Dermis blood vessel endothelial cell (primary cell): ENCODE measurements at places on chromosomes 2 and 18. TPM values are rescaled to one million over a fixed set of nuclear protein-coding genes. Genes with fewer than 3 reads are reported as not detected.

GRCh38 chr2:39636306-39636705 lies 29.4 kb upstream of the TMEM178A start:
- no peak for DNase-seq

DNA sequence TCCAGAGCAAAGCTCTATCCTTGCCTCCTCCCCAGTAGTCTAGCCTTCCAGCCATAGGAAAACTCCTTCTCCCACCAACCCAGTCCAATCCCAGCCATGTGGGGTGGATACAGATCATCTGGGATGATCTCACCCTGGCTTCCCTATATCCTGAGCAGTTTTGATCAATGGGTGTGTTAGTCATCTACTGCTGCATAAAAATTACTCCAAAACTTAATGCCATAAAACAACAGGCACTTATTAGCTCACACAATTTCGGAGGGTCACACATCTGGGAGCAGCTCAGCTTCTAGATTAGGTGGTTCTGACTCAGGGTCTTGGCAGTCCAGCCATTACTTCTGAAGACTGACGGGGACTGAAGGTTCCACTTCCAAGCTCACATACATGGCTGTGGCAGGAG lies 190.4 kb downstream of the SPP2 start:
- DNase-seq, result no peak

GRCh38 chr2:175647058-175647457 lies 355.0 kb downstream of the LNPK start:
- no peak for DNase-seq

- DNase-seq, result no peak
Measured at GRCh38 chr18:39037925-39038324, 1472.3 kb upstream of the CELF4 start.

The GALR1 gene
- not detected in 2 replicates for total RNA-seq

DNA sequence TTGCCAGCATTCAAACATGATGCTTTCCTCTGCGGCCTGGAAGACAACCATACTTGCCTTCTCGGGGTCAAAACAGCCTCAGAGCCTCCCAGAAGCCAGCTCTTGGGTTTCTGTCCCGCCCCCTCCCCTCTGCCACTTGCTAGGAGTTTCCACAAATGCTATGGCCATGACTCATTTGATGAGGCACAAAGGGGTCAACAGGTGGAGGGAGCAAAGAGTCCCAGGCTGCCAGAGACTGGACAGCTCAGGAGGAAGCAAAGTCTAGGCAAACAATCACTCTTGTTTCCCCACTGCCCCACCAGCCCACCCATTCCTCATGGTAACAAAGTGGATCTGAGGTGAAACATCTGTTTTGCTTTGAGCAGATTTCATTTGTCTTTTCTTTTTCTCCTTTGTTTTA lies 551.1 kb downstream of the TNS1 start:
- no peak for DNase-seq

The UNC80 gene
- total RNA-seq, result 0.17 and 0.19 TPM in 2 replicates

GRCh38 chr2:17719562-17720371 lies 33.8 kb downstream of the SMC6 start:
- peak; percentile 60 for DNase-seq

The GPAT2 gene
- 5.6 and 30.9 TPM in 2 replicates for total RNA-seq

DNA sequence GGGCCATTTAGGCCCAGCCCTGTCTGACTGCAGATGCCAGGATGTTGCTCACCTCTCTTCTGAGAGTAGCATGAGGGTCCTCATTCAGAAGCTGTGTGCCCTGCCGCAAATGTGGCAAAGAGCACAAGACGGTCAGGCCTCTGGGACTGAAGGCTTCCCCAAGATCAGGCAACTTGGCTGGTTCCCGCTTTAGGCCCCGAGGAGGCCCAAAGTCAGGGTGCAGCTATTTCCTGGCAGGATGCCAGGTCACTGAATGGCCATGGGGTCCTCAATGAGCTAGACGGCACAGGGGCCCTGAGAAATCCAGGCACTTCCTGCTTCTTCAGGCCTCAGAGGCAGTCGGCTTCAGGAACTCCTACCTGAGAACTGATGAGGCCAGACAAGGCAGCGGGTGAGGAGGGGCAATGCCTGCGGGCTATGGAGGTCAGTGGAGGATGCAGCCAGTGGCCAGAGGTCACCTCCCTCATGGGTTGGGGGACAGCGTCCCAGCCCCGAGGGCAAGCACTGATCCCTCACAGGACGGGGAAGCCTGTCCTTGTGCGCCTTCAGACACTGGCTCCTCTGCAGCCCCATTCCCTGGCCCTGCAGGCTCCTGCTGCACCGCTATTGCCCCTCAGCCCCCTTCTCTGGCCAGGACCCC lies 44.9 kb downstream of the LMAN2L start:
- DNase-seq, result no peak

- DNase-seq, result peak; percentile 74
Measured at GRCh38 chr2:39913648-39914461, 134.8 kb upstream of the THUMPD2 start.

DNA sequence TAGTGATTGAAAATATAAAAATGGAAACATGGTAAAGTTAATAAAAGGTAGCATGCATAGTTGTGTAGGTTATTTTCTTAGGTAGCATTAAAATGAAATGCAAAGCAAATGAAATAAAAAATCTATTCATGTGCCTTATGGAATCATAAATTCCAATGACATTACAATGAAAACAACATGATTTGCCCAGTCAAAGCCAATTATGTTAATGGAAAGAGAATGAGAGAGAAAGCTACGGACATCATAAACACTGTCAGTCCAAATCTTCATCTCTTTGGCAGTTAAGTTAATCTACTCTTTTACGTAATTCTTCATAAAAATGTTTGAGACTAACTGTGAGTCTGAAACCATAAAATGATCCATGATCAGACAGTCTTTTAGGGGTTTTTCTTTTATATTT lies 636.7 kb upstream of the SYT4 start:
- no peak for DNase-seq

The ANKRD29 gene
- 4.1 and 4.2 TPM in 2 replicates for total RNA-seq

- DNase-seq, result peak; percentile 32
Measured at GRCh38 chr18:31268985-31269406, 49.0 kb upstream of the DSG1 start.

DNA sequence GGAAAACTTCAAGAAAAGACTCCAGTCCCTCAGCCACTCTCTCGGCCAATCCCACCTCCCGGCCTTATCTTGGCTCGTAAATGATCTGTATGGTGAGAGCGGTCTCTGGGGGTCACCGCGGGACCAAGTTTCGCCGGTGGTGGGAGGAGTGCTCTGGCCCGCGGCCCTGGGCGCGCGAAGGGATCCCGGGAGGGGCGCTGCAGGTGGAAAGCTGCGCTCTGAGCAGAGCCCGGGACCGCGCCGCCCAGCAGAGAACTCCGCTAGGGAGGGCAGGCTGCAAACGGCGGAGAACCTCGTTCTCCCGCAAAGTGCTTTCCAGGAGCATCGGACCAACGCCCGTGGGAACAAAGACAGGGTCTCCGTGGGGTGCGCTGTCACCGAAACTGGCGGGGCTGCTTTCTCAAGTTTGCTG lies 622 bp downstream of the LRP2 start:
- peak; percentile 19 for DNase-seq

DNA sequence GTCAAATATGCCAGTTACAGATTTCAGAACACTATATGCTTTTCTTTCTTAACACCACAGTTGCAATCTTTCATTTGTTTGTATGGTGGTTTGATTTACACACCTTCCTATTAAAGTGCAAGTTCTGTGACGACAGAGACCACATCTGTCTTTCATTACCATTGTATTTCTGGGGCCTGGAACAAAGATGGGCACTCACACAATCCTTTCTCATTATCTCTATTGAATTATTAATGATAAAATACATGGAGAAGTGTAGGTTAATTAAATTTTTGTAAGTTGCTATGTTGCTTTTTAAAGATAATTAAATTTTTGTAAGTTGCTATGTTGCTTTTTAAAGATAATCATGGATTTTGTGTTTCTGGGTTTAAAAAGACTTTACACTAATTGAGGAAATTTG lies 79.9 kb downstream of the KCTD18 start:
- DNase-seq, result no peak

The UGT1A1 gene
- not detected in 2 replicates for total RNA-seq

- DNase-seq, result no peak
Measured at GRCh38 chr18:57198073-57198472, 51.2 kb downstream of the BOD1L2 start.

GRCh38 chr2:159169187-159169586 lies 117.3 kb downstream of the WDSUB1 start:
- DNase-seq, result peak; percentile 82

DNA sequence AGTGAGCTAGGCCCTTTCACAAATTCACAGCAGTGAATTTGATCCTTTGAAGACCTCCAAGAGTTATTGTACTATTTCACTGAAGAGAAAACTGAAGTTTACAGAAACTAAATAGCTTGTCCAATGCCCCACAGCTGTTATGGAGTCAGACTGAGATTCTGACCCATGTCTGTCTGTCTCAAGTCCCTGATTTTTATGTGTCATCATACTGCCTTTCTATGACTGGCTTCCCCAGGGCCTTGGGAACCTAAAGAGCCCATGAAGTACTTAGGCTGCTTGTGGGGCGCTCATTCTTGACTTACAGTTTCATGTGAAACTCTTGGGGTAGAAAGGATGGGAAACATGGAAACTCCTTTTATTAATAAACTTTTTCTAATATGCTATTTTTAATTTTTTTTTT lies 107.7 kb downstream of the ATL2 start:
- no peak for DNase-seq

DNA sequence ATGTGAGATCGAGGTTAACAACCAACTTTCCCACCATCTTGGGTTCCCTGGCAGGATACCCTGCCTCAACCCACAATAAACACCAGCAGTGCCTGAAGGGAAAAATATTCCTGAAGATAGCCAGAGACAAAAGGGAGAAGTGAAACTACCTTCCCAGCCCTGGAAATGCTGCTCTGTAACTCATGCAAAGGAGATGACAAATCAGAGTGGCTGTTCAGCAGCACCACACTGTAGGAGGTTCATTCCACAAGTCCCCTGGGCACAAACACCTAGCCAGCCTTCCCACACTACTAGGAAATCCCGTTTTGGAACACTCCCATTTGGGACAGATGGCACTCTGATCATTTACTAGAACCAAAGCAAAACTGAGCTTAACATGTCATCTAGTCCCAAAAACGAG lies 190.7 kb upstream of the RBBP8 start:
- DNase-seq, result no peak

GRCh38 chr18:61714421-61714820 lies 178.4 kb downstream of the RNF152 start:
- DNase-seq, result no peak

The HOXD1 gene
- total RNA-seq, result 11.2 and 15.4 TPM in 2 replicates

DNA sequence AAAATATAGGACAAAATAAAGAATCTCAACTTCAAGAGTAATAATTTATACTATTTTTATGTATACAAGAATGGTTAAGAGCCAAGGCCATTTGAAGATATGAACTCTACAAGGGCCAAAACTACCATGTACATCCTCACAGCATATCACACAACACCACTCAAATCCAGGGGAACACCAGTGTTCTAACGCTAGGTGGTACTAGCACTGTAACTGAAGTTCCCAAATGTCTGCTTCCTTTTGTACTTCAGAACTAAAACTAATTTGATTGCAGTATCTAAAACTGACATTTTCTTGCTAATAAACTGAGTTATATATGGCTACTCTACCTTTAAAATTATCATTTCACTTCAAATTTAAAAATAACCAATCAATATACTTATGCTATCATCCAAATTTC lies 47.0 kb downstream of the REV1 start:
- peak; percentile 55 for DNase-seq

- no peak for DNase-seq
Measured at GRCh38 chr2:140384946-140385345, 1604.8 kb upstream of the NXPH2 start.

DNA sequence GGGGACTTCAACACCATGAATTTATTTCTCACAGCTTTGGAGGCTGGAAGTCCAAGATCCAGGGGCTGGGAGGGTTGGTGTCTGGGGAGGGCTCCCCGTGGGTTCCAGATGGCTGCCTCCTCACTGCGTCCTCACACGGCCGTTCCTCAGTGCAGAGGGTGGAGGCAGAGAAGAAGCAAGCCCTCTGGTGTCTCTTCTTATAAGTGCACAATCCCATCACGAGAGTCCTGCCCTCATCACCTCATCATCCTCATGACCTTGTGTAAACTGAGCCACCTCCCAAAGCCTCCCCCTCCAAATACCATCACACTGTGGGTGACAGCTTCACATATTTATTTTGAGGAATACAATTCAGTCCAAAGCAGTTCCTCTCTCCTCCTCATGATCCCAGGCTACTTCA lies 26.3 kb downstream of the TMEM163 start:
- no peak for DNase-seq

The RAX gene
- total RNA-seq, result not detected in 2 replicates

- DNase-seq, result no peak
Measured at GRCh38 chr18:79185648-79186047, 116.5 kb downstream of the ATP9B start.

DNA sequence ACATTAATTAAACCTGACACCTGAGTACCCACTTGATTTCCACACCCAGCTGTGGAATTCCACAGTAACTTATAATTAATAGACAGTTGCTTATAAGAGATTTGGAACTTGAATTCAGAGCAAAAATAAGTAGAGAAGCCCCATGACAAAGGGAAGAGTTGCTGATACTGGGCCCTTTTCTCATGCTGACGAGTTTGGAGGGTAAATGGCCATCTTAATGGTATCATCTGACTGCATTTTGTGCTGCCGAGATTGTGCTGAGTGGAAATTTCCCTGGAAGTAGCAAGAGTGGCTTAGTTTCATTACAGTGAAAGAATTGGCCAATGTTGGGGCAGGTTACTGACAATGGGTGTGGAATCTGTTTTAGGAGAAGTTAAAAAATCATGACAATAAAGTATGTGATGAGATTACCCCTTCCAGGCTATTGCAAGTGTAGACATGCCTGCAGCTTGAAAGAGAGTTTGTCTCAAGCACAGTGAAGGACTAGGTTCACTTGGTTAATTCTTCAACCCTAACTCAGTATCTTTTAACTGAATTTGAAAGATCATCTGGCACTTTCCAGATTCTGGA lies 49.9 kb downstream of the VSNL1 start:
- DNase-seq, result no peak

DNA sequence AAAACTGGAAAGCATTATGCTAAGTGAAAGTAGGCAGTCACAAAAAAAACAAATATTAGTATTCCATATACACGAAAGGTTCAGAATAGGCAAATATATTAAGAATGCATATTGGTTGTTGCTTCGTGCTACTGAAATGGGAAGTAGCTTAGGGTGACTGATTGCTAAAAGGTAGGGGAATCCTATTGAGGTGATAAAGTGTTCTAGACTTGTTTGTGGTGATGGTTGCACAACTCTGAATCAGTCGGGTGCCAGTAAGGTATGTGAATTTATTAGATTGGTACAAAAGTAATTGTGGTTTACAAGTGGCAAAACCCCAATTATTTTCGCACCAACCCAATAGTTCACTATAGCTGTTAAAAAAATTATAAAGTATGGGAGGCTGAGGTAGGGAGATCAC lies 20.7 kb downstream of the USP34 start:
- no peak for DNase-seq

The MOGAT1 gene
- not detected in 2 replicates for total RNA-seq

DNA sequence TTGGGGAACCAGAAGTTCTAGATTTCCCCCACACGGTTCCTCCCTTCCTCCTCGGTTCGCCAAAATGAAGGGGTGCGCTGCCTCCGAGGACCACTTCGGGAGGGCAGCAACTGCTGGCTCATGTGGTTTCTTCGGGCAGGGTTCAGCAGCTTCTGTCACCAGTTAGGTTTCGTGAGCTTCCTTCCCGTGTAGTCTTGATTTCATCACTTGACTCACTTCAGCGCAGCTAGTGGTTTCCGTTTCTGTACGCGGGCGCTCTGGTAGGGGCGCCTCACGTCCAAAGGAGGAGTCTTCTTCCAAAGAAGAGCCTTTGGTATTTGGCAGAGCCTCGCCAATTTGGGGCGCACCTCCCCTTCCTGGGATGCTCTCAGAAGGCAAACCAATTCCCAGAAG lies 485 bp upstream of the GALNT3 start:
- DNase-seq, result no peak

- DNase-seq, result no peak
Measured at GRCh38 chr2:104865096-104865470, 11.2 kb downstream of the POU3F3 start.
